ENCODE measurements at places on chromosomes 7 and 10. TPM values are rescaled to one million over a fixed set of nuclear protein-coding genes. Genes with fewer than 3 reads are reported as not detected.

MYL10 gene
- 5.1 TPM for total RNA-seq

CTAGE8 gene
- total RNA-seq = 1.4 TPM

IDI2 gene
- total RNA-seq = not detected

TDRD1 gene
- not detected for total RNA-seq

MSANTD7 gene
- 13.4 TPM for total RNA-seq

DNA sequence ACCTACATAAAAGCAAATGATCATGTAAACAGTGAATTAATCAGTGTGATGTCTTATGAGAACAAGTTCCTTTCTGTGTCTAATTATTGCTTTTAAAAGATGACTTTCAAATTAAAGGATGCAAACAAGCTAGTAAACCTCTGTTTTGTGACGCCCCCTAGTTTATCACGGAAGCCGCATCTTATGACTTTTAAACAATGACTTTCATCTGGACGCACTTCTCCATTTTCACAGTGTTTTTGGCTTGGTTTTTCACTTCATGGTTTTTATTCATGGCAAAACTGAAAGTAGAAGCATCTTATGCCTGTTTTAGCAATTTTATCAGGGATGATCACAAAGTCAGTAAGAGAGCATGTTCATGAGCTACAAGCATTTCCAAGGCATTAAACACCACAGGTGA, 35.0 kb downstream of the ITGA8 start:
- DNase-seq = no peak
- H3K27me3 ChIP-seq = no peaks in the 10 kb centered on the region
- no peak overlapping the region for H3K4me3 ChIP-seq
- no peaks in the 10 kb centered on the region for H3K36me3 ChIP-seq

GRCh38 chr10:85558533-85558932, 808.1 kb downstream of the GRID1 start:
- peaks cover 1% of the 10 kb centered on the region for H3K36me3 ChIP-seq
- no peak overlapping the region for H3K4me3 ChIP-seq
- no peaks in the 10 kb centered on the region for H3K4me1 ChIP-seq
- DNase-seq = no peak
- H3K27me3 ChIP-seq = no peaks in the 10 kb centered on the region
- H3K27ac ChIP-seq = no peak overlapping the region

DNA sequence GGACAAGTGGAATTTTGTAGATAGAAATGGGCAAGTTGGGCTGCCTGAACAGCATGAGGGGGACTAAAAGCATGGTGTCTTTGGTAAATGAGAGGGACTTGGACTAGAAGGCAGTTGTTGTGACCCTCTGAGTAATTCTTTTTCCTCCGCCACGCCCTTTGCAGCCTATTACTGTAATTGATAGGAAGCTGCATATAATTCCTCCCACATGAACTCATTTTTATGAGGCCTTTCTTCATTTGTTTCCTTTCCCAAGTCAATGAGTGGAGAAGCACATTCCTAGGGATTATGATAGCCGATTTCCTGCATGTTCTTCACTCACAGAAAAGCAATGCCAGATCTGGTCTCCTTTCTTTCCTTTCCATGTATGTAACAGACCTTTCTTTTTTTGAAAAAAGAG, 27.7 kb downstream of the ZSCAN25 start:
- DNase-seq = no peak
- H3K27me3 ChIP-seq = no peaks in the 10 kb centered on the region
- peaks cover 17% of the 10 kb centered on the region for H3K36me3 ChIP-seq

GRCh38 chr10:129924375-129925085, 39.5 kb downstream of the EBF3 start:
- no peak overlapping the region for H3K27ac ChIP-seq
- no peak overlapping the region for H3K4me3 ChIP-seq
- DNase-seq = no peak
- H3K4me1 ChIP-seq = no peaks in the 10 kb centered on the region

- no peaks in the 10 kb centered on the region for H3K36me3 ChIP-seq
- H3K27ac ChIP-seq = no peak overlapping the region
- H3K4me3 ChIP-seq = no peak overlapping the region
These were observed 5.5 kb downstream of the LHPP start for GRCh38 chr10:124467165-124467564.

- no peak overlapping the region for H3K27ac ChIP-seq
- no peak for DNase-seq
- H3K36me3 ChIP-seq = peaks cover 7% of the 10 kb centered on the region
- no peak overlapping the region for H3K4me3 ChIP-seq
- no peaks in the 10 kb centered on the region for H3K27me3 ChIP-seq
These were observed 62.7 kb upstream of the DDC start for GRCh38 chr7:50627824-50628361.

GRCh38 chr7:47543714-47544113, 38.2 kb downstream of the TNS3 start:
- H3K4me1 ChIP-seq = peaks cover 72% of the 10 kb centered on the region
- peak overlapping the region; percentile 83 for H3K27ac ChIP-seq
- peaks cover 22% of the 10 kb centered on the region for H3K36me3 ChIP-seq

DNA sequence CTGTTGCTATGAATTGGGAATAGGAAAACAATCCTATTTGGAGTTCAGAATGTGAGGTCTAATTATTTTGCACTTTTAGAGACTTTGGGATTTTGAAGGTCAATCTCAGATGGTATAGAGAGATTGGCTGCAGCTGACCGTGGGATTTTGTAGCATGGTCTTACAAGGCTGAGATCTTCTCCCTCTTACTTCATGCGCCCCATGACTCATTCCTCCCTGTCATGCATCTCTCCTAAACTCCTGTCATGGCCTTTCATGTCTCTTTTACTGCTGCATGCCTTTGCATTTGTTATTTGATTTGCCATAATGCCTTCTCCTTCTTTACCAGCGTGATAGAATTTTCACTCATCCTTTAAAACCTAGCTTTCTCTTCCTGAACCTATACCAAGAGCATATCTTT, 133.1 kb downstream of the BBS9 start:
- H3K4me1 ChIP-seq = peaks cover 12% of the 10 kb centered on the region
- no peak for DNase-seq
- H3K36me3 ChIP-seq = no peaks in the 10 kb centered on the region
- H3K27ac ChIP-seq = no peak overlapping the region
- H3K27me3 ChIP-seq = no peaks in the 10 kb centered on the region

DNA sequence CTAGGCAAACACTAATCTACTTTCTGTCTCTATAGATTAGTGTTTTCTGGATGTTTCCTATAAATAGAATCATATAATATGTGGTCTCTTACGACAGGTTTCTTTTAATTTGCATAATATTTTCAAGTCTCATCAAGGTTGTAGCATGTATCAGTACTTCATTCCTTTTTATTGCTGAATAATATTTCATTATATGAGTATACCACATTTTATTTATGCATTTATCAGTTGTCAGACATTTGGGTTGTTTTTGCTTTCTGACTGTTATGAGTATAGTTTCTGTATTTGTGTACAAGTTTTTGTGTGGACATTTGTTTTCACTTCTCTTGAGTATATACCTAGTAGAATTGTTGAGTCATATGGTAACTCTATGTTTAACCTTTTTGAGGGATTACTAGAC, 48.2 kb downstream of the SHOC2 start:
- peaks cover 51% of the 10 kb centered on the region for H3K4me1 ChIP-seq
- peaks cover 4% of the 10 kb centered on the region for H3K36me3 ChIP-seq
- H3K4me3 ChIP-seq = no peak overlapping the region
- no peaks in the 10 kb centered on the region for H3K27me3 ChIP-seq
- H3K27ac ChIP-seq = no peak overlapping the region
- DNase-seq = no peak

DNA sequence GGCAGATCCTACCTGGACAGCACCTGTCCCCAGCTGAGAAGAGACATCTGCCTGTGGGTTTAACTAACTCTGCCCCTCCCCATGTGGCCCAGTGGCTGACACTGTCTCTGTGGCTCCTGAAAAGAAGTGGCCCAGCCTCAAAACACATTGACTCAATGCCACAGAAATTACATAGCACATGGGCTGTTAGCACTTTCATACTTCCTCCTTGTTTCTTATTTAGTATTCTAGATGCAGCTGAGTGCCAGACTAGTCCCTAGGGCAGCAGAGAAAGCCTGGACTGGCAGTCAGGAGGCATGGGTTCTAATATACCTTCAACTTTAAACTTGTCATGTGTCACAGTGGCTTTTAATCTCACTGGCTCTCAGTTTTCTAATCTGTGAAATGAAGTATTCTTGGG, 171.0 kb downstream of the TRIL start:
- DNase-seq = no peak
- no peak overlapping the region for H3K27ac ChIP-seq
- no peaks in the 10 kb centered on the region for H3K27me3 ChIP-seq
- H3K4me3 ChIP-seq = no peak overlapping the region
- no peaks in the 10 kb centered on the region for H3K4me1 ChIP-seq

DNA sequence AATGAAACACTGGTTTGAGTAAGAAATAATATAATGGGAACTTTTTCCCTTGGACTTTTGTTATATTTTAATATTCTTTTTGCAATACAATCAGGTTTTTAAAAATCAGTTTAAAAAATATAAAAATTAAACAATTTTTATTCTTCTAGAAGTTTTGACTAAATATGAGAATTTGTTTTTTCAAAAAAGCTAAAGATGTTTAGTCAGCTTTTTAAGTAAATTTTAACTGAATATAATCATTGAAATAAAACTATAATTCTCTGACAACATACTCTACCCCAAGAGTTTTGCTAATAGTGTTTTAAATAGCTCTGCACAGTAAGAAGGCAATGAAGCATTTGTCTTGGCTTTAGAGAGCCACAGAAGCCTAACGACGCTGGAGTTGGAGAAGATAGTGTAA, 70.5 kb downstream of the IQUB start:
- peaks cover 5% of the 10 kb centered on the region for H3K4me1 ChIP-seq
- no peak overlapping the region for H3K27ac ChIP-seq
- no peaks in the 10 kb centered on the region for H3K27me3 ChIP-seq

GRCh38 chr10:63107943-63108437, 25.1 kb upstream of the NRBF2 start:
- H3K27me3 ChIP-seq = no peaks in the 10 kb centered on the region
- H3K36me3 ChIP-seq = peaks cover 2% of the 10 kb centered on the region
- H3K4me3 ChIP-seq = no peak overlapping the region
- no peak for DNase-seq

DNA sequence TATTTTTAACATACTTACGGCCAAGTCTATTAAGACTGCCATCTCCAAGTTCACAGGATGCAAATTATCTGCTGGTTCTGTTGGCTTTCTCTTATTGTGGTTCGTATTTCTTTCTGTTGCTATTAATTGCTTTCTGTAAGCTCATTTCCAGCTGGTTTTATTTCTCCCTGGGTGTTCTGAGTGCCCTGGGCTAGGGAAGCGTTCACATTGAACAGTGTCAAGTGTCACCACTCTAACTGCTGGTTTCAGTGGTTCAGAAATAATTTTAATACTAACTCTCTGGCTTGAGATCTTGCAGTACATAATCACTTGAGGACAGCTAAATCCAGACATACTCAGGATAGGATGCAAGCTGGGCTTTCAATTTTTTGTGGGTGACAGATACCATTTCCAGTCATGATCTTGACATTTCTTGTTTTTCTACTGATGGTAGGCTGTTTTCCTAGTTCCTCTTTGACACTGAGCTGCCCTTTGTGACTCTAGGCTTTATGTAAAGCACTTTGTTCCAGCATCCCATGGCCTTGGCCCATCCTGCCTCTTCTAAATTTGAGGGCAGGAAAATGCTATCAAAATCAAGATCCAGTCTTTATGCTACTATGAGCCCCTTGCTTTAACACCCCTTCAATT, 117.6 kb downstream of the SNX13 start:
- peaks cover 11% of the 10 kb centered on the region for H3K36me3 ChIP-seq
- no peaks in the 10 kb centered on the region for H3K4me1 ChIP-seq
- no peak overlapping the region for H3K4me3 ChIP-seq
- no peak for DNase-seq
- no peaks in the 10 kb centered on the region for H3K27me3 ChIP-seq

GRCh38 chr7:133354546-133355324, 101.9 kb downstream of the EXOC4 start:
- peak overlapping the region; percentile 81 for H3K27ac ChIP-seq
- peaks cover 11% of the 10 kb centered on the region for H3K36me3 ChIP-seq
- peaks cover 32% of the 10 kb centered on the region for H3K4me1 ChIP-seq

Measured in chondrocyte (in vitro differentiated cells).